Suppressor macrophage (primary cell): ENCODE measurements at places on chromosomes 2 and 18.

GRCh38 chr2:60446413-60447267 lies 106.8 kb downstream of the BCL11A start:
- no peak for DNase-seq

GRCh38 chr2:143356336-143356735 lies 227.1 kb downstream of the ARHGAP15 start:
- DNase-seq, result no peak

DNA sequence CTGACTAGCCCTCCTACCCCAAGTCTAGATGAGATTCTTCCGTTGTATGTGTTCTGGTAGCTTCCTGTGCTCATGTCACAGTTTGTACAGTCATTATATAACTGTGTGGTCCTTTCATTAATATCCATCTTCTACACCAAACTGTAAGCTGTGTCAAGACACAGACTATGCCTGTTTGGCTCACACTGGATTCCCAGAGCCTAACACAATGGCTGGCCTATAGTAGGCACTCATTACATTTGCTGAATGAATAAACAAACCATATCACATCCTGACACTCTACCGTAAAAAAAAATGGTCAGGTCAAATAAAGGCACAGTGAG lies 72.6 kb downstream of the ANKRD44 start:
- DNase-seq, result no peak

- DNase-seq, result no peak
Measured at GRCh38 chr2:163716101-163716500, 19.7 kb downstream of the FIGN start.

- DNase-seq, result no peak
Measured at GRCh38 chr2:102558463-102558862, 60.9 kb upstream of the SLC9A2 start.

DNA sequence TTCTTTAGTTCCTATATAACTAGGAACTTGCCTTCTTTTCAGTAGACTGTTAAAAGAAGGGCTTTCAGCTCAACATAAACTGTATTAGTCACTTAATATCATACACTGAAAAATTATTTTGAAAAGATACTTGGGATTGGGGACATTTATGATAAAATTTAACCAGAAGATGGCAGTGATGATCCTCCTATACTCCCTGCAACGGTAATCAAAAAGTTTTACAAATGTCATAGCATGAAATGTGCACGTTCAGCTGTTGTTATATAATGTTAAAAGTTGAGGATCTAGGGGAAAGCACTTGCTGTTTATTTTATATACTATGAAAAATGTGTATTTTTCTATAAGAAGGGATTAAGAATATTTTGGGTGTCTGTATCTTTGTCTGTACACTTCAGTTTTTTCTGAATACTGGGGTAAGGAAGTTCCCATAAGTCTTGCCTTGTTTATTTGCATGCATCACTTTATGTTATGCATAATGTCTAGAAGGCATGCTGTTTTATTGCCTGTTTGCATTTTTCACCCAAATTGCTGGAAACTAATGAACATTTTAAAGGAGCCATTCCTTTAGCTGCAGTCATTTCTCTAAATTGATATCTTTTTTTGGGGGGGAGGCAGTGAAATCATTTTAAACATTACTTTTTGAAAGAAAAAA lies 19.0 kb downstream of the DYNC1I2 start:
- peak; percentile 50 for DNase-seq

DNA sequence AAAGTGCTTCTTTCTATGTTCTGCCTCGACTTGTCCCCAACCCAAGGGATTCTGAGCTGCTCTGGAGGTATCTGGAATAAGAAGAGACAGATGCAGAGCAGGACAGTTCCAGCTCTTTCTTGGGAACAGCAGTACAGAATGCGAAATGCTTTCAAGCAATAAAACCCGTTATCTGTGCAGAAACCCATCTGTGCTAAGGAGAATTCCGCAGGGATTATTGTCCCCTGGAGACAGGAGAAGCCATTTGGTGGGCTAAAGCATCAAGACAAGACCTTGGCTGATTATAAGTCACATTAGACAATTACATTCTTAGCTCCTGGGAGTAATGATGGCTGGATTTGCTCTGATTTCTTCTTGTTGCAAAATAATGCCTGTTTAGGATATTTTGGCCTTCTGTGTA lies 185.4 kb upstream of the GLI2 start:
- DNase-seq, result no peak

- DNase-seq, result no peak
Measured at GRCh38 chr2:140033638-140034037, 1253.4 kb upstream of the NXPH2 start.
